ENCODE measurements at places on chromosomes 3 and 15.

DNA sequence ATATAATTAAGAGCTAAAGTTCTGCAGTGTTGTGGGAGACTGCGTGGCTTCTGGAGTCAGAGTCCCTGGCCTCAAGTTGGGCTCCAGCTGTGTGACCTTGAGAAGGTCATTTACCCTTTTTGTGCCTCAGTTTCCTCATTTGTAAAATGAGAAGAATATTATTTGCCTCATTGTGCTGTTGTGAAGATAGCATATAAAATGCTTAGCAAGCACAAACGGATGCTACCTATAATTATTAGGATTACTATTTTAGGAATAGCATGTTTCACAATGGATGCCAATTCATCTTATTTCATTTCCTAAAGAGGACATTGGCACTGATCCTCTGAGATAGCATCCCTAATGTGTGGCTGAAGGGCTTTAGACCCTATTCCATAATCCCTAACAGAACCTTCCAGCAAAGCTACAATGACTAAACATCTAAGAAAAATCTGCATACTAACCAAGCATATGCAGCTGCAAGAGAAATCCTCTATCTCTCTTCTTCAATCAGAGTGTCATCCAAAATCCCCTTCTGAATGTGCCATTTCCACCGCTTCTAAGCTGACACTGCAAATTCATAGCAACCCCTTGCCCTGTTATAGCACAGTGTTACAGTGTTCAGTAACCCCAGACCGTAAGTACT, 148.3 kb downstream of the RBMS3 start:
- peaks cover 63% of the 10 kb centered on the region for H3K4me1 ChIP-seq
- no peak for DNase-seq
- H3K36me3 ChIP-seq, result no peaks in the 10 kb centered on the region
- no peak overlapping the region for H3K4me3 ChIP-seq
- H3K27ac ChIP-seq, result peak overlapping the region; percentile 72
- no peaks in the 10 kb centered on the region for H3K27me3 ChIP-seq

DNA sequence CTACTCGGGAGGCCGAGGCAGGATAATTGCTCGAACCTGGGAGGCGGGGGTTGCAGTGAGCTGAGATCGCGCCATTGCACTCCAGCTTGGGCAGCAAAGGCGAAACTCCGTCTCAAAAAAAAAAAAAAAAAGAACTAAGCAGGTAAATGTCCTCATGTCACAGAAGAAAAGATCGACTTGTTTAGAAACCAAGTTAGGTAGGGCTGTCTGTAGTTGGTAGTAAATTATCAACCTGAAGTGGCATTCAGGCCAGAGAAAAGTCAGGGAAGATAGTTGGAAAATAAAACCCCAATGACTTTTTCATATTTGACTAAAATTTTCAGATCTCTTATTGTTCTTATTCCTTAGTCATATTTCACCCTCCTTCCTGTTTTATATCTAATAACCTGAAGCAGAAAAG, 55.4 kb downstream of the ZNF609 start:
- no peak overlapping the region for H3K4me3 ChIP-seq

DNA sequence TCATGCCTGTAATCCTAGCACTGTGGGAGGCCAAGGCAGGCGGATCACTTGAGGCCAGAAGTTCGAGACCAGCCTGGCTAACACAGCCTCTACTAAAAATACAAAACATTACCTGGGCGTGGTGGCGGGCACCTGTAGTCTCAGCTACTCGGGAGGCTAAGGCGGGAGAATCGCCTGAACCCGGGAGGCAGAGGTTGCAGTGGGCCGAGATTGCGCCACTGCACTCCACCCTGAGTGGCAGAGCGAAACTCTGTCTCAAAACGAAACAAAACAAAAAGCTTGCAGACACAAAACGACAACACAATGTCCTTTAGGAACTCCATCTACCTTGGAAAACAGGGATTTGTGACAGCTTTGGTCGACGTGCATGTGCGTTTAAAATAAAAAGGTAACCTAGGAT, 716 bp upstream of the KLHL24 start:
- H3K27me3 ChIP-seq, result no peaks in the 10 kb centered on the region
- H3K36me3 ChIP-seq, result no peaks in the 10 kb centered on the region
- peak overlapping the region; percentile 100 for H3K27ac ChIP-seq
- peaks cover 20% of the 10 kb centered on the region for H3K4me1 ChIP-seq
- H3K4me3 ChIP-seq, result peak overlapping the region; percentile 98

- H3K27ac ChIP-seq, result no peak overlapping the region
- H3K36me3 ChIP-seq, result no peaks in the 10 kb centered on the region
- H3K4me3 ChIP-seq, result no peak overlapping the region
- H3K27me3 ChIP-seq, result no peaks in the 10 kb centered on the region
- no peak for DNase-seq
These were observed 329.0 kb downstream of the GBE1 start for GRCh38 chr3:81432456-81432855.

- H3K36me3 ChIP-seq, result no peaks in the 10 kb centered on the region
- peak overlapping the region; percentile 7 for H3K27ac ChIP-seq
- DNase-seq, result peak; percentile 90
These were observed 5.9 kb upstream of the TMEM115 start for GRCh38 chr3:50365080-50365841.

DNA sequence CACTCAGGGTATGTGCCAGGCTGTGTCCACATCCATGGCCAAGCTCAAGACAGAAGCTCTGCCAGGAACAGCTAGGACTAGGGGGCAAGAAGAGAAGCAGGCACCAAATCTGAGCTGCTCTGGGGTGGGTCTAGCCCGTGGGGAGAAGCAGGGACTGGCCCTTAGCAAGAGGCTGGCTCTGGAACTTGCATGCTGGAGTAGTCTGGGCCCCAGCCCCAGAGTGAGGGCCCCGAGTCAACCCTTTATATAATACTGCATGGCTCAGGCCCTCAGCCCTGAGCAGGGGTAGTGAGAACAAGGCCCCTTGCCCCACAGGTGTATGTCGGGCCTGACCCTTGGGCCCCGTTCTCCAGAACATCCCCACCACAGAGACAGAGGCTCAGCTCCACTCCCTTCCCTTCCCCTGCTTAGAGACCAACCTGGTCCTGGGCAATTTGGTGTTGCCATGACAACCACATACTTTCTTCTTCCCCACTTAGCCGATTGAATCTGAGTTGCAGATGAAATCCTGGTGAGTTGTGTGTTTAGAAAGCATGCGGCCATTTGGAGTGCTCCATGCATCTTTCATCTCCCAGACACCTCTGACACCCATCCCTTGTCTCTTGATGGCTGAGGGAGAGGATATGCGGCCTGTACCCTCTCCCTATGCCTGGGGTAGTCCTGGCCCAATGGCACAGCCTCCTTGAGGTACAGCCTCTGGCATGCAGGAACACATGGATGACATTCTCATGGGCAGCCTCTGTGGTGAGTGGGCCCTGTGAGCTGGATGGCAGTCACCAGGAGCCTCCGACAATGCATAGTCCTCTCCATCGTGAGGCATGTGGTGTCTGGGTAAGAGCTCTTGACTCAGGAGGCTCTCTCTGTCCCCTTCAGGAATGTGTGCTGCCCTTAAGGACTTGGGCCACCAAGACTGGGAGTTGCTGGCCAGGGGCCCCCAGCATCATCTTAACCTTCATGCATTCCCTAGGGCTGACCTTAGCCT, 29.2 kb upstream of the SFMBT1 start:
- no peak for DNase-seq
- no peak overlapping the region for H3K27ac ChIP-seq
- no peak overlapping the region for H3K4me3 ChIP-seq
- peaks cover 7% of the 10 kb centered on the region for H3K4me1 ChIP-seq
- no peaks in the 10 kb centered on the region for H3K36me3 ChIP-seq

DNA sequence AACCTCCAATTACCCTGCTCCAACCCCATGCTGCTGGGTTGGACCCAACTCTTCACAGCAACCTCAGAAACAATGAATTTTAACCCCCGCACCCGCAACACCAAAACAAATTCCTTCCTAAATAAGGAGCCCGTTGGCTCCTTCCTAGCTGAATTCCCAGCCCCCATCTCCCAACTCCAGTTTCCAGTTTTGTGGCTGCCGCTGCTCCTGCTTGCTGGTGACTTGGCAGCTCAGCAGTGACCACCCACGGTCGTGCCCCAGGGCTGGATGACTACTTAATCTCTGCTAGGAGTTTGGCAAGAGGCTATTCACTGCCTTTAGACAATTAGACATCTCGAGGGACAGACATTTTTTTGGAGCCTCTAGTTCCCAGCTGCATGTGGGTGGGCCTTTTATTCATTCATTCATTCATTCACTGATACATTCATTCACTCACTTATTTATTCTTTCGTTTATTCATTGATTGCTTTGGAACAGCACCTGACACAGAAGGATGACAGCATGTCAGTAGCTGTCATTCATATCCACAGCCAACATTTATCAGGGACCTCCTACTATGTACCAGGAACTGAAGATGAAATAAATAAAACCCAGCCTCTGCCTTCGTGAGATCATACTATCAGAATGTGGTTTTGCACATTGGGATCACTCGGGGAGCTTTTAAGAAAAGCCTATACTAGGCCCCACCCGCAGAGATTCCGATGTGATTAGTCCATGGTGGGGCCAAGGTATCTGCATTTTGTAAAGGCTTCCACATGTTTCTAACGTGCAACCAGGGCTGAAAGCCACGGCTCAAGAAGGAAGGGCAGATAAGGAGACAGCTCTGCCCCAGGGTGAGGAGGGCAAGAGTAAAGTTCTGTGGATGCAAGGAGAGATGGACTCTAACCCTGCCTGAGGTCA, 256.5 kb downstream of the SHQ1 start:
- no peak overlapping the region for H3K4me3 ChIP-seq
- H3K27me3 ChIP-seq, result no peaks in the 10 kb centered on the region
- no peak overlapping the region for H3K27ac ChIP-seq
- H3K4me1 ChIP-seq, result no peaks in the 10 kb centered on the region

- H3K27ac ChIP-seq, result no peak overlapping the region
- H3K27me3 ChIP-seq, result no peaks in the 10 kb centered on the region
- no peak for DNase-seq
- no peaks in the 10 kb centered on the region for H3K4me1 ChIP-seq
- H3K4me3 ChIP-seq, result no peak overlapping the region
- H3K36me3 ChIP-seq, result no peaks in the 10 kb centered on the region
These were observed 206.4 kb downstream of the NAALADL2 start for GRCh38 chr3:175065497-175065896.

DNA sequence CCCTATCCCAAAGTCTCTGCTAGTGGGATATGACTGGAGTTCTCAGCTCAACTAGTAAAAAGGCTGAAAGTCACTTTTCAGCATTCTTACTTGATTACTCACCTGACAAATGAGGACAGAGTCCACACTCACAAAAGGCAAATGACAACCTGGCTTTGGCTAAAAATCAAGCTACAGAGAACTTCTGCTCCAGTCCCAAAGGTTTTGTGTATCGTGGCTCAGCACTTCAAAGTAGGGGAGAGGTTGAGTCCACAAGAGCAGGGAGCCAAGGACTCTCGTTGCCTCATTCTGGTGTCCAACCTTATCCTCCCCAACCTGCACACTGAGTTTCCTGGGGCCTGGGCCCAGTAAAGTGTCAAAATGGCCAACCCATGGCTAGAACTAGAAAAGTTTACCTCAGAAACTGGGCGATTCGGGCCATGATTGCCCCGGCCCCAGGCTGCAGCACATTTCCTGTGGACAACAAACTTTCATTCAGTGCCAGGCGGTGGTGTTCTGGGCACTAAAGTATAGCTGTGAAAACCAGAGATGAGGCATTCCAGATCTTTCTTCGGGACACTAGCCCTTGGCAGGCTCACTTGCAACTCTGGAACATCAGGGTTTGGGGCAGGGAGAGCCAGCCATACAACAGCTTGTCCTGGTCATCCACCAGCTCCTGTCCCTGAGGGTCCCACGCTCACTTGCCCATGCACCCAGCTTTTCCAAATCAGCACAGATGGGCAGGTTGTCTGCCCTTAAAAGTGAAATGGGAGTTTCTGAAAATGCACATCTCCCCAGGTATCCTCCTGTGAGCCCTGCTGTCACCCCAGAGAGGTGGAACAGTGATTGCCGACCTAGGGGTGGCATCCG, 3.1 kb downstream of the ACAA1 start:
- peak overlapping the region; percentile 65 for H3K27ac ChIP-seq
- peaks cover 34% of the 10 kb centered on the region for H3K36me3 ChIP-seq
- H3K27me3 ChIP-seq, result no peaks in the 10 kb centered on the region
- H3K4me3 ChIP-seq, result no peak overlapping the region

DNA sequence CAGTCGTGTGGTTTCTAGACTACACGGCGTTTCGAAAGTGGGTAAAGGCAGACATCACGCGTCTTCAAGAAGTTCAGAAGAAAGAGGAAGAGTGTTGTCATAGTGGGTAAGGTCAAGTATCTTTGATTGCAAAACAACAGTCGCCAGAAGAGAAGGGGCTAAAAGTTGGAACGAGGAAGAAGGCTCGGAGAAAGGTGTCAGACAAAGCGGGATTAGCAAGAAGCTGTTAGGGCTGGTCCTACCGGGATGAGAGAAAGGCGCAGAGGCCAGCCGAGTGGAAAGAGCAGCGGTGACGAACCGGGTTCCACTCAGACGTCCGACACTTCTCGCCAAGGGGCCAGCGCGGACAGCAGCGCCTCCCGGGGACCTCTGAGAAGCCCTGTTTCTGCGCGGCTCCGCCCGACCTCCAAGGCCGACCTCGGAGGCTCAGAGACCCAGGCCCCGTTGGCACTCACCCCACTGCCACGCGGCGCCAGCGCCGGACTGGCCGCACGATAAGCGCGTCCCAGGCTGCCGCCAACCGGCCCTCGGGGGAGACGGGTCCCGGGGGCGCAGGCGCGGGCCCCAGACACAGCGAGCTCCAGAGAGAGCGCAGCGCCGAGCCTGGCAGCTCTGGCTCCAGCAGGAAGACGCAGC, 436 bp downstream of the ADPGK start:
- peak overlapping the region; percentile 89 for H3K4me3 ChIP-seq
- peak overlapping the region; percentile 95 for H3K27ac ChIP-seq
- H3K27me3 ChIP-seq, result no peaks in the 10 kb centered on the region
- peaks cover 5% of the 10 kb centered on the region for H3K4me1 ChIP-seq
- no peak for DNase-seq

- H3K4me1 ChIP-seq, result peaks cover 41% of the 10 kb centered on the region
- no peak overlapping the region for H3K4me3 ChIP-seq
- DNase-seq, result no peak
- peak overlapping the region; percentile 96 for H3K27ac ChIP-seq
- H3K27me3 ChIP-seq, result no peaks in the 10 kb centered on the region
These were observed 82.2 kb downstream of the CPN2 start for GRCh38 chr3:194268654-194269512.
